ENCODE measurements at places on chromosomes 13 and 19.

DNA sequence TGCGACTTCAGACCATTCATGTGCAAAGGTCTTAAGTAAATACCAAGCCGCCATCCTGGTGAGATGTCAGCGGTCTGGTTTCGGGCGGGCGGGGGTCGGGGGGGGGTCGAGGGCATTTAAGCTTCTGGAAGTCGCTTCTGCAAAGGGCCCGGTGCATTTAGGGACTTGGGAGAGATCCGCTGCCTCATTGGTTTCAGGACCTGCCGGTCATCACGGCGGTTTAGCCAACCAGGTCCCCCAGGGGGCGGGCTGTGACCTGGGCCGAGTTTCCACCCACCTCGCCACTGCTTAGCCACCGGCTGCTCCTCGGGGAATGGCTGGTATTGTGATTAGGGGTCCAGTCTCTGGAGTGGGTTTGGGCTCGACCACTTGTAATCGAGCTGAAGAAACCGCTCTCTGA, 7.8 kb downstream of the ANKLE1 start:
- DNase-seq = no peak

DNA sequence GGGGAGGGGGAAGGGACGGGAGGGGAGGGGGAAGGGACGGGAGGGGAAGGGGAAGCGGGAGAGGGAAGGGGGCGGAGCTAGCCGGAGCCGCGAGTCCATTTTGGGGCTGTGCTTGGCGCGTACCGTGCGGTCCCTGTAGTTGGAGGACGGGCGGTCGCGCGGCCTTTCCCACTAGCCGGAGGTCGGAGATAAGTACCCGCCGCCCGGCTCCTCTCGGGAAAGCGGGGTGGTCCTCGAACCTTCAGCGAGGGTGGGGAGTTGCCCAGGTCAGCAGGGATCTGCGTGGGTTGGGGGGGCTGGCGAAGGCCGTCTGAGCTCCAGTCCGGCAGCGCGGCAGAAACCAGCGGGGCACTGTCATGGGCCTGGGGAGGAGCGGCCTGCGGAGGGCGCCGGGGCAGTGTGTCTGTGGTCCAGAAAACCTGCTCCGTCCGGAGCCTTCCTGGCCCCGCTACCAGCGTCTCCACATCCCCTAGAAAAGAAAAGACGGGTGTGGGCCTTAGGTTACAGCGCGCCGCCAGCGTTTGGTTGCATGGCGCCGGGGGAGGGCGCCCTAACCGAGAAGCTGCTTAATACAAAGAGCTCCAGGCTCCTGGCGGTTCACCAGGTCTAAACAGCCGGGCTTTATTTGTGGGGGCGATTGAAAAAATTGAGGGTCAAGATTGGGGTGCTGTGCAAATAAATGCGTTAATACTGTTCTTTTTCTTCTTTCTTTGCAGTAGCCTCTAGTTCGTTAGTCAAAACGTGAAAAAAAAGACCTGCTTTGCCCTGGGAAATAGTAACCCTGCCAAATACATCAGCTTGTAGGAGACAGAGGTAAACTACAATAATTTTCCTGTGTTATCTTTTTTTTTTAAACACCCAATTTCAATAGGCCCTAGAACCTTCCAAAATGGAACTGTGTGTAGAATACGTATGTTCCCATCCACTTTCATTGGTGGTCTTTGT, at the start of gene TRIM13:
Gene TRIM13 (plus strand): TSS at position 92 of the 945 bp plus-strand sequence. CDS start 14,899 bp downstream, outside the sequence.
- peak; percentile 78 for DNase-seq

GRCh38 chr13:63107179-63107943, 1691.7 kb upstream of the PCDH20 start:
- DNase-seq = no peak

GRCh38 chr19:2033825-2034159, 17.3 kb downstream of the MKNK2 start:
- DNase-seq = no peak

DNA sequence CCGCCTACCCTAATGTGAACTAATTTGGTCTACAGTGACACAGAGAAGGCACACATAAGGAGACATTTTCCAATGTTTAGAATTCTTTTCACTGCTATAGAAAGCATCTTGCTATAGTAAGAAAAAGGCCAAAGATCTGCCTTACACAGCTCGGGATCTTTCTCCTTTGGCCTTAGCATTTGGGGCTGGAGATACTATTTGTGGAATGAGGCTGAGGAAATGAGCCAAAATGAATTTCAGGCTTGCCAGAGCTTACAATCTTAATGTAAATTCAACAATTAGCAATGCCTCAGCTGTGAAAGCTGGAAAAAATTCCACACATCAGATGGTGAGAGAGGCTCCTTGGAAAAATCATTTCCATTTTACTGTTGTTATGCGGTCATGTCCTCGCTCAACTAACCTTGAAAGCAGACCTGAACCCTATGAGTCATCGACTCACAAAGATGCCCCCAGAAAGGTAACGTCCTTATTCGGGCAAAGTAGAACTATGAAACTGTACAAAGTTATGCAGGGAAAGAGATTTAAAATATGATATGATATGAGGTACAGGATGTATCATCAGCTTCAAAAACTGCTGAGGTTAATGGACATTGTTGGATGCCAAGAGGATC, 324.5 kb upstream of the NBEA start:
- no peak for DNase-seq

- no peak for DNase-seq
Observed at GRCh38 chr13:59963383-59963782, 200.3 kb downstream of the DIAPH3 start.

- DNase-seq = no peak
Observed at GRCh38 chr13:89784161-89784809, 1563.2 kb upstream of the MIR17HG start.

- DNase-seq = no peak
Observed at GRCh38 chr19:10464456-10464855, 38.7 kb downstream of the KEAP1 start.

- DNase-seq = no peak
Observed at GRCh38 chr19:48051335-48052033, 7.6 kb upstream of the CABP5 start.

- no peak for DNase-seq
Observed at GRCh38 chr13:51626749-51627148, 42.5 kb downstream of the WDFY2 start.

GRCh38 chr19:4120559-4121272, 3.2 kb downstream of the MAP2K2 start:
- no peak for DNase-seq

DNA sequence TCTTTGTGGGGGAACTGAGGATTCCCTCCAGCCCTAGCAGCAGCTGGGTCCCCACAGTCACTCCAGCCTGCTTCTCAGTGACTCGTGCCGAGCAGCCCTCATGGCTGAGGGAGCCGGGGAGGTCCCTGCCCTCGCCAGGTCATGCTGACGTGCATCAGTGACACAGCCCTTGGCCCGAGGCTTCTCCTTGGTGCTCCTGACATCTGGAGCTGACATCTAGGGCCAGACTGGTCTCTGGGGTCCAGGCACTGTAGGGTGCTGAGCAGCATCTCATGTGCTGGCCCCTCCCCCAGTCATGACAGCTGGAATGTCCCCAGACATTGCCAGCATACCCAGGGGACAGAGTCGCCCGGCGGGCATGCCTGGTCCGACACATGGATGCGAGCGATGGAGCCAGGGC, 14.4 kb downstream of the COMP start:
- DNase-seq = no peak

DNA sequence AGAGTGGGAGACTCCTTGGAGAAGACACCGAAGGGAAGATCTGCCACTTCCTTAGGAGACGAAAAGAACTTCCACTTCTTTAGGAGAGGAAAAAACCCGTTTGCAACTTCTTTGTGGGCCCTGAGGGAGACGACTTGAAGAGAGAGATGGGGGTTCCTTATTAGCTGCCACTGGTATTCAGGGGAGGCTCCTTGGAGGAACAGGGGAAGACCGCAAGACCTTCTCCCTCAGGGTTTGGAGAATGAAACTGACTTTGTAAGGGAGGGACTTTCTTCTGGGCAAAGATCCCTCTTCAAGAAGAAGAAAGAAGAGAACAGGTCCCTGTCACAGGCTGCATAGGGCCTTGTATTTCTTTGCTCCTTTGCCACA, 416 bp downstream of the BCKDHA start:
- DNase-seq = no peak

GRCh38 chr13:50161052-50161451, 145.8 kb downstream of the KCNRG start:
- DNase-seq = no peak

DNA sequence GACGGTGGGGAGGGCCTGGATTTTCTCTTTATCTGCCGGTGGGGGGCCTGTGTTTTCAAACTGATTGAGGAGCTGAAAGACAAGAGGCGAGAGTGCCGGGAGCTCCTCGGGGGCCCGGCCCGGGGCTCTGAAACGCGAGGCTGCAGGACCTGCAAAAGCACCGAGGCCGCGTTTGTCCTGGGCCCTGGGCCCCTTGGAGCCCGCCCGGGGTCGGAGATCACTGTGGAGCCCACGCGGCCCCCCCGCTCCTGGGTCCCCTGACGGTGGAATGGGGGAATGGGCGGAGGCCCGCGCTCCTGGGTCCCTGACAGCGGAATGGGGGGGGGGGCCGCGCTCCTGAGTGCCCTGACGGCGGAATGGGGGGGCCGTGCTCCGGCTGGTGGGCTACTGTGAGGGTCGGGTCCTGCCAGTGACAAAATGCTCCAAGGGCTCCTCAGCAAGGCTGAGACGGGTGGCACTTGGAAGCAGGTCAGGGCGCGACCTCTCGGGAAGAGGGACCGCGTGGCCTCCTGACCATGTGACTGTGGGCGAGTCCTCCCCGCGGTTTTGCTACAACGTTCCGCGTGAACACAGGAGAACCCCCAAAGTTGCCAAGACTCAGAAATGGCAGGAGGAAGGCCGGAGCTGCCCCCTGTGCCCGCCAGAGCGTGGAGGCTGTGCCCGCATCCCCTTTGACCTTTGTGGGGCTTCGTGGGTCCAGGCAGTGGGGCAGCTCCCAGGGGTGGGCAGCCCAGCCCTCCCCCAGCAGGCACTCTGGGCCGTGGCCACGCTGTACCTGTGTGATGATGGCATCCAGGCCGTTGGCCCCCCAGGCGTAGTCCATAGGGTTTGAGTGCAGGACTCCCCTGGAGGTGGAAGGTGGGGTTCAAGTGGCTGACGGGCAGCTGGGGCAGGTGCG, 9.5 kb downstream of the FGF22 start:
- no peak for DNase-seq

DNA sequence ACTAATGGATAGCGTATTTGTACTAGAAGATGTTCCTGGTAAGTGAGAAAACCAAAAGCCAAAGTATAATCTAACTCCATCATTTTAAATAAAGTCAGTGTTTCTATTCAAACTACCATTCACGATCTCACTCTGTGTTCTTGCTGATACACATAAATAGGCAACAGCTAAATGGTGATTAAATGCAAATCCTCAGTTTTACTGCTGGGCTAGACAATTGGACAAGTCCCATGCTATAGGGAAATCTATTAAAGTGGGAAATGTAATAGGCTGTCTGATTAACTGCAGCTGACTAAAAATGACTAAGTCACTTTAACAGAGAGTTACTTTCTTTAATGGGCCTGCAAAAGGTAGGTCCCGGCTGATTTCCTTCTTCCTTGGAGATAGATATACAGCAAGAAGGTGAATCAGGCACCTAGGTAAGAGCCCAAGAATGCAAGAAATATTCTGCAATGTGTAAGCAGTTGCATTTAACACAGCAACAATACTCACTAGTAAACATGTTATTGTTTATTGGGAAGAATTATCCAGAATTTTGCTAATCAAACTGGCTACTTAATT, 298.4 kb downstream of the SLITRK6 start:
- no peak for DNase-seq

GRCh38 chr13:95262837-95263384, 38.3 kb downstream of the ABCC4 start:
- no peak for DNase-seq

- DNase-seq = peak; percentile 13
Observed at GRCh38 chr13:42041011-42041683, 7.3 kb upstream of the DGKH start.

Measured in activated effector memory CD4-positive, alpha-beta T cell treated with Interleukin-2 at 50 U/mL for 16 hours (primary cell).